ENCODE measurements at places on chromosomes 2 and 18.

GRCh38 chr2:120373424-120373823, 27.5 kb downstream of the INHBB start:
- DNase-seq, result no peak

DNA sequence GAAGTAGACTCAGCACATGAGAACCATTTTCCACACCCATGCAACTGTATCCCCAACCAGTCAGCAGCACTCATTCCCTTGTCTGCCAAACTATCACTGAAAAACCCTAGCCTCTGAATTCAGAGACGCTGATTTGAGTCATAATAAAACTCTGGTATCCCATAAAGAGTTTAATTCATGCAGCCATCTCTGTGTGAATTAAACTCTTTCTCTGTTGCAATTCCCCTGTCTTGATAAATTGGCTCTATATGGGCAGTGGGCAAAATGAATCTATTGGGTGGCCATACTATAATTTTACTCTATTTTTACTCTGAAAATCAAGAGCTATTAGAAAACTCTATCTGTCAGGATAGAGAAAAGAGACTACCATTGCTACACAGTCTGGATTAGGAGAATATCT, 40.6 kb upstream of the TWSG1 start:
- no peak for DNase-seq

DNA sequence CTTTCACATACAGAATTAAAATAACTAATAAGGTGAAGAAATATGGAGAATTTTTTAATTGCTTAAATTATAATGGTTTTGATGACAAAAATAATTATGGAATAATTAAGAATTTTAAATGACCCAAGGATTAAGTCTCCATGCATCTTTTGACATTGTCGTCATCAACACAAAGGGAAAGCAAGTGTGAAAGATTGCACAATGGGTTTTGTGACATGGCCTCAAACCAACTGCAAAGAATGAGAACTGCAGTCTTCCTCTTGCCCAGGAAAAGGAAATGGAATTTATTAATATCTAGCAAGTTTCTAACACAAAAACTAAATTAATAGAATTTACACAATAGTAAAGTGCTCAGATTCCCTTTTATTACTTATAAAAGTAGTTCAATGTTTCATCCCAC, 329.1 kb upstream of the PKDCC start:
- no peak for DNase-seq

DNA sequence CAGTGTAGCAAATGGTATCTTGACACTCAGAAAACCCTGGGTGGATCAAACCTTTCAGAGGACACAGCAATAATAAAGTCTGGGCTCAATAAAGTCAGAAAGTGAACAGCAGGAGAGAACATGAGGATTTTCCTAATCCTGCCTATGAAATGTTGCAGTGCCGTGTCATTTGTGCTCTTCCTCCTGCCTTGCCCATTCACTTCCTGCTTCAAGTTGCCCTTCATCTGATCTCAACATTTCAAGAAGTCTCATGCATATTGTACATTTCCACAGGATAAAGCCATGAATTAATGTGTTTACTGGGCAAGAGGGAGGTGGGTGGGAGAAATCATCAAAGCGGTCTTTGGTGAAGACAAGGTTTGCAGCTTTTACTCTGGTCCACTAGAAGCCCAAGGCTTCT, 51.1 kb upstream of the STPG4 start:
- no peak for DNase-seq

DNA sequence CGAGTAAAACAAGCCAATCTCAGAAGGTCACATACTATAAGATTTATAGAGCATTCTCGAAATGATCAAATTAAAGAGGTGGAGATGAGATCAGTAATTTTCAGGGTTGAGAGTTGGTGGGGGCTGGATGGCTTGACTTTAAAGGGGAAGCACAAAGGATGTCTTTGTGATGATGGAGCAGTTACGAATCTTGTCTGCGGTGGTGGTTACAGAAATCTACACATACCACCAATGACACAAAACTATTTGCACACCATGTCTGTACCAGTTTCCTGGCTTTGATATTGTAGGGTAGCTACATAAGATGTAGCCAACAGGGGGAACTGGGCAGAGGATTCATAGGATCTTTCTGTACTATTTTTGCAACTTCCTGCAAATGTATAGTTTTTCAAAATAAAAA, 190.6 kb upstream of the SMIM21 start:
- DNase-seq, result no peak

- DNase-seq, result no peak
Measured at GRCh38 chr2:161898633-161899032, 175.4 kb downstream of the DPP4 start.

- DNase-seq, result no peak
Measured at GRCh38 chr2:72576459-72576858, 249.4 kb downstream of the EXOC6B start.

GRCh38 chr2:84969511-84970209, 1.3 kb upstream of the KCMF1 start:
- DNase-seq, result no peak

DNA sequence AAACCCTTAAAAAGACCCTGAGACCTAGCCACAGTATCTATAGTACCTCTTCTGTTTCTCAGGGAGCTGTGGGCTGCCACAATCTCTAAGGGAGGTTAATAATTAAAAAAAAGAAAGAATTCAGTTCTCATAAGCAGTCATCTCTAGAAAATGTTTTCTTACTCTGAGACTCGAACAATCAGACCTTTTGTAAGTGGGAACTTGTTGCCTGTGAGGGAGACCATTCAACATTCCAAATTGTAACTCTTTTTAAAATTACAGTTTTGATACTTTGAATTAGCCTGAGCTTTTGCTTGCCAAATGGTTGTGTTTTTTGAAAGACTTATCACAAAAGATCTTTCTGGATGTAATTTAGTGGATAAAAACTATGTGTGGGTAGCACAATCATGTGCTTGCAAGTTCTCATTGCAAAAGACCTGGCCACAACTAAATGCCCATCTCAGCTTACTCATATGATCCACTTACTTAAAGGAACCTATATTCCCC, 33.3 kb downstream of the IL1R2 start:
- DNase-seq, result no peak

- DNase-seq, result no peak
Measured at GRCh38 chr2:209505410-209505809, 81.6 kb downstream of the MAP2 start.

DNA sequence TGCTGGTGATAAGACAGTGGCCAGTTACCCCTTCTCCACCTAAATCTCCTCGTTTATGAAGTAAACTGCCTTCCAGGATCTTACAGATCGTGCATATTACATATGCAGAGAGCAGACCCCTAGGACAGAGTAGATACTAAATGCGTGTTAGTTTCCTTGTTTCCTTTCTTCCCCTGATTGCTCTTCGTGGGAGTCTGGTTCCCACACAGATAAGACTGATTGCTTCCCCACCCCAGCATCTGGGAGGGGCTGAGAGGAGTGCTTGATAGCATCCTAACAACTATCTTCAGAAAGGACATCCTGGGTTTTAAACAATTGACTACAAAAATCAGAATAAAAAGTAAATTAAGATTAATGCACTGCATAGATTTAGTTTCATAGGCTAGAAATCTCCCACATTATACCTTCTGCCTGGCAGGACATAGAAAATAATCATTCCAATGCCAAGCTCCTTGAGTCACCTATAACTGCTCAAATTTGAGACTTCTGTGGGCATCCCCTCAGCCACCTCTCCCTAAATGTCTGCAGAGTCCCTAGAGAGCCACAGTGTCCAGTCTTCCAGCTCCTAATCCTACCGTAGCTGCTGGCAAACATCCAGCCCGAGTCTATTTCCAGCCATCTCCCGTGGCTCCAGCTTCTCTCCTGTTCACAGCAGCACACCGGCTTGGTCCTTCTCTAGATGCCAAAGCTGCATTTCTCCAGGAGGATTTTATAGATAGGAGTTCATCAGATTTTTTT, 128.3 kb downstream of the LRRC30 start:
- DNase-seq, result no peak

- DNase-seq, result no peak
Measured at GRCh38 chr2:210028178-210028577, 25.7 kb downstream of the RPE start.

DNA sequence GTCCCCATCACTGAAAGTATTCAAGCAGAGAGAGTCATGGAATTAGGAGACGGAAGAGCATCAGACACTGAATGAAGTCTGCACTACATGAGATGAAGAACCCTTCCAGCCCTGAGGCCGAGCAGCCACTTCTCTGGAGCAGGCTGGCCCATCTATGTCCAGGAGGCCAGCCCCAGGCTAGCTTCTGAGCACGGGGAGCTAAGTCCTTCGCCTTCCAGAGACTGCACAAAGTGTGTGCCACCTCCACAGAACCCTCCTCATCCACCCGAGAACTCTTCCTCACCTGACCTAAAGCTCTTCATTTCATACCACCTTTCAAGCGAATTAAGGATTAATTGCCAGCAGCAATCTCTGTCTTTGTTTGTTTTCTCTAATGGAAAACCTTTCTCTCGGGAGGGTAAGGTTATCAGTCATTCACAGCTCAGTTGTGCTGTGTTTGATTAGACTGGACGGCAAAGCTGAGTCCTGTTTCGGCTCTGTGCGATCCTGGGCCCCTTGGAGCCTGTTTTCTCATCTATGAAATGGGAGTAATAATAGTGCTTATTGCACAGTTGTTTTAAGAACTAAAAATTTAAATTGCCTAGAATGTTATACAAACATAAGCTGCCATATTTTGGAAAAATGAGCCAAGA, 38.0 kb downstream of the SCTR start:
- DNase-seq, result no peak

GRCh38 chr2:66596256-66596655, 161.3 kb downstream of the MEIS1 start:
- no peak for DNase-seq

GRCh38 chr2:61887717-61888266, 664 bp downstream of the CCT4 start:
- DNase-seq, result peak; percentile 11

DNA sequence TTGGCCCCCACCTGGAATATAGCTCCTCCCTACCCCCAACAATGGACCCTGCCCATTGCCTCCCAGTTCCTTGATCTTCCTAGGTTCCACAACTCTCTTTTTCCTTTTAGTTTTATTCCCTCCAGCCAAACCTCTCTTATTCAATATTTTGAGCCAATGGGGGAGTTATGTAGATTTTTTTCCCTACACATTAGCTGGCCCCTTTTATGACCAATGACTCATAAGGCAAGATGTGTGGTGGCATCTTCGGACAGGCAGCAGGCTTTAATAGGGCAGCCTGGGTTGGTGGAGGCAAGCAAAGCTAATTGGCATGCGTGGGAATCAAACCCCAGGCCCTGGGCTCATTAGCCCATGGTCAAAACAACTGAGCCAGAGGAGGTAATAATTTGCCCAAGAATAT, 9.2 kb downstream of the GRP start:
- DNase-seq, result no peak

- no peak for DNase-seq
Measured at GRCh38 chr2:190603374-190603773, 45.5 kb upstream of the NAB1 start.

DNA sequence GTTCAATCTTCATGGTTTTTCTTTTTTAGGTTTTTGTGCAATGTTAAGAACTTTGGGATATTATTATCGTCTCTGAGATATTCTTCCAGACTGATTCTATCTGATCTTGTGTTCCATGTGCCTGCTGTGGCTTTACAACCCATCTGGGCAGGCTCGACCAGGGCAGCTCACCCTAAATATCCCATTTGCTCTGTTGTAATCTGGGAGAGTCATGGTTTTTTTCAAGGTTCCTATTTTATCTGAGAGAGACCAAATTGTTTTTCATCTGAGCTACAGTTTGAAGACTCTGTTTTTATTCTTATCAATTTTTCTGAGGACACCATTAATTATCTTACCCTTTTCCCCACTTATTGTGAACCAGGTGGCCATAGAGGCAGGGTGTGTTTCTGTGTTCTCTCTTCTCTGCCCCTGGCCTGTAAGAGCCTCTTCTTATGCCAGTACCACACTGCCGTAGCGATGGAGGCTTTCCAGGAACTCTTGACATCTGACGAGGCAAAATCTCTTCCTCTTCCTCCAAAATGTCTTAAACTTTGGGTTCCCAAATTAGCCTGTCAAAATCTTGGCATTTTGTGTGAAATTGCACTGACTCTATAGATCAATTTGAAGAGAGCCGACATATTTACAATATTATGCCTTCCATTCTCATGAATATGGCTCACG, 3.1 kb downstream of the SP140L start:
- DNase-seq, result no peak

DNA sequence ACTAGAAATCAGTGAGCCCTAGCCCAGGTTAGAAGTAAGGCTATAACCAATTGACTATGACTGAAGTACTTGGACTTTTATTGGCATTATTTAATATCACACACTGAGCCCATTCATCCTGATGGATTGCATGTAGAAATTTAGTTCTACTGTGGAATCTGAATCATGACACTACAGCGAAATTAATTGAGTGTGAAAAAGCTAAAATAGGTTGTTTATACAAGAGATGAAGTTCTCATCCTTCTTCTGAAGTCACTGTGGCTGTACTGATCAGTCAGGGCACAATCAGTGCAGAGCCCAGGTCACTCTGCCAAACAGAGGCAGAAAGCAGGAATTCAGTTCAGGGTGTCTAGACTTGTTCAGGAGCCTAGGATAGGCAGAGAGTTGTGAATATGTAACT, 158.9 kb downstream of the BABAM2 start:
- no peak for DNase-seq

DNA sequence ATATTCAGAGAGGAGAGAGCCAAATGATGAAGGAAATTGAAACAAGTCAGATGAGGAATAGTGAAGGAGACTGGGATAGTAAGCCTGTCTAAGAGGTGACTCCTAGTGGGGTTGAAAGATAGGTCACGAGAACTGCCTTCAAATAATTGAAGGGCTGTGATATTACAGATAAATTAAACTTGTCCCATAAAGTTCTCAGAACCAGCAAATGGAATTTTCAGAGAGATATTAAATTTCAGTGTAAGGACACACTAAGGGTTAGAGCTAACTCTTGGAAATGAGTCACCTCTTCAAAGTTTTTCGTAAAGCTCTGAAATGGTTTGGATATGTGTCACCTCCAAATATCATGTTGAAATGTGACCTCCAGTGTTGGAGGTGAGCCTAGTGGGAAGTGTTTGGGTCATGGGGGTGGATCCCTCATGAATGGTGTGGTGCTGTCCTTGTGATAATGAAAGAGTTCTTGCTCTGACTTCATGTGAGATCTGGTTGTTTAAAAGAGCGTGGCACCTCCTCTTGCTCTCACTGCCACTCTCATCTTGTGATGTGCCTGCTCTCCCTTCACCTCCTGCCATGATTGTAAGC, 87.3 kb downstream of the BABAM2 start:
- DNase-seq, result peak; percentile 20

GRCh38 chr2:238075397-238075796, 14.6 kb downstream of the SCLY start:
- no peak for DNase-seq

DNA sequence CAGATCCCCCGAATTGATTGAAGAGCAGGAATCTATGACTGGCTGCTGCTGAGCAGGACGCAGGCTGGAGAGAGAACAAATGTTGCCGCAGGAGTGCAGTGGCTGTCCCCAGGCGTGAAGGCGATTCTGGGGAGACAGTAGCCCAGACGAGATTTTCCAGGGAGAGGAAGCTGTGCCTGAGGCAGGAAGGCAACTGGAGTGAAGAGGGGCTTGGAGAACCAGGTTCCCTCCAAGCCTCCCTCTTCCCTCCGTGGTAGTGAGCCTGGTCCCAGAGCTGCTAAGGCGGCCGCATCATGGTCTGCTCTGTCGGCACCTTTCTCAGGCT, 1.3 kb upstream of the NPPC start:
- DNase-seq, result no peak

GRCh38 chr2:73852020-73852419, 23.3 kb downstream of the STAMBP start:
- no peak for DNase-seq

GRCh38 chr18:76580288-76580962, 85.4 kb upstream of the ZNF516 start:
- no peak for DNase-seq
